ENCODE measurements at places on chromosomes 13 and 19. TPM values are rescaled to one million over a fixed set of nuclear protein-coding genes. Genes with fewer than 3 reads are reported as not detected.

DNA sequence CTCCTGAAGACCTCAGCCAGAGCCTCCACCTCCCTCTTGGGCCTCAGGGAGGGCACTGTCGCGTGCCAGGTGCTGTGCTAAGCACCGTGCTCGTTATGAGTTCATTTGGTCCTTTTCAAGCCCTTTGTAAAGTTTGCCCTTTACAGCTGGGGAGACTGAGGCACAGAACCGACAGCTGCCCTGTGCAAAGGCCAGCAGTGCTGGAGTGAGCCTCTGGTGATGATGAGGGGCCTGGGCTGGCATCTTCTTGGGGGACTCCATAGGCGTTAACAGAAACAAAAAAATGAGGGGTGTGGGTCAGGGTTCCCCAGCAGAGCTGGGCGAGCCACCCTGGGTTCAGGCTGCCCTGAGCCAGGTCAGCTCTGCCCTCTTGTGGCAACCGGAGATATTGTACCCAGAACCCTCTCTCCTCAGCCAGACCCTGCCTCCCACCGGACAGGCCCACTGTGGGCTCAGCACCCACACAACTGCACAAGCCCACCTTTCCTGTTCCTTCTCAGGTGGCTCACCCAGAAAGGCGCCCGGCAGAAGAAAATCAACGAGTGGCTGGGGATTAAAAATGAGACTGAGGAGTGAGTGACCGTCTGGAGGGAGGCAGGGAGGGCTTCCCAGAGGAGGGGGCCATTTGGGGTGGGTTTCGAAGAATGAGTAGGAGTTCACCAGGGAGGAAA is 5.5 kb upstream of the IFI30 start:
- DNase-seq = peak; percentile 61

GRCh38 chr13:111909501-111909900 is 157.4 kb upstream of the SOX1 start:
- DNase-seq = no peak

DNA sequence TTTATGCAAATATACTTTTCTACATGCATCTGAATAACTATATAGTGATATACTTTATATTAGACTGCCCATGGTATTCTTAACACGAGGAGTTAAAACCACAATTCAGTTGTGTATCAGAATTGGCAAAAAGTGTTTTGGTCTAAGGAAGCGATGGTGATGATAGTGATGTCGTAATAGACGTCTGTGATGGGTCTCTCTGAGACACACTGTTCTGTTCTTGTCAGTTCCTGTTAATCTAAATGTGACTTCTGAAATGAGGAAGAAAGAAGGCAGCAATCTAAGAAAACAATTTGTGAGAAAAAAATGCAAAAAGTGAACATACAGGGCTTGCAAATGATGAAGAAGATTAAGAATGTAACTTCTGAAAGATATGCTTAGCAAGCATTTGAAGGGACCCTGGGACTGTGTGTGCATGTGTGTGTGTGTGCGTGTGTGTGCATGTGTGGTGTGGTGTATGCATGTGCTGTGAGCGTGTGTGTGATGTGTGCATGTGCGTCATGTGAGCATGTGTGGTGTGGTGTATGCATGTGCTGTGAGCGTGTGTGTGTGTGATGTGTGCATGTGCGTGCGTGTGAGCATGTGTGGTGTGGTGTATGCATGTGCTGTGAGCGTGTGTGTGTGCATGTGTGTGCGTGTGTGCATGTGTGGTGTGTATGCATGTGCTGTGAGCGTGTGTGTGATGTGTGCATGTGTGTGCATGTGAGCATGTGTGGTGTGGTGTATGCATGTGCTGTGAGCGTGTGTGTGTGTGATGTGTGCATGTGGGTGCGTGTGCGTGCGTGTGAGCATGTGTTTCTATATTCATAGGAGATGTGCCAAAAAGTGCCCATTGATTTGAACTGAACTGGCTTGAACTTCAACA is 131.8 kb downstream of the IRS2 start:
- DNase-seq = no peak

DNA sequence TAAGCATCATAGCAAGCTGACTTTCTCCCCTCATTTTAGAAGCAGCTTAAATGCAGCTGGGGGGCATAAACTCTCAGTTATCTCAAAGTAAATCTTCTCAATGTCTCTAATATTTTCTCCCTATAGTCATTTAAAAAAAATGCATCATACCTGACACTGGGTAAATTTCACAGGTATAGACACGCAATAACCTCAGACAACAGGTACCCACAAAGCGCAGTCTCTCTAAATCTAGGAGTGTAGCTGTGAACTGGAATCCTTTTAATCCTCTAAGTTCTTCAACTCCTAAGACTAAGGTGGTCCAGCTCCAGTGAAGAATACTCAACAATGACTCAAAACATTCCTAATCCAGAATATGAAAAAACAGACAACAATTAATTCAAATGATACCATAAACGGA is 141.2 kb downstream of the MYCBP2 start:
- DNase-seq = no peak

- DNase-seq = no peak
Observed at GRCh38 chr13:73060251-73061160, 1.7 kb downstream of the KLF5 start.

DNA sequence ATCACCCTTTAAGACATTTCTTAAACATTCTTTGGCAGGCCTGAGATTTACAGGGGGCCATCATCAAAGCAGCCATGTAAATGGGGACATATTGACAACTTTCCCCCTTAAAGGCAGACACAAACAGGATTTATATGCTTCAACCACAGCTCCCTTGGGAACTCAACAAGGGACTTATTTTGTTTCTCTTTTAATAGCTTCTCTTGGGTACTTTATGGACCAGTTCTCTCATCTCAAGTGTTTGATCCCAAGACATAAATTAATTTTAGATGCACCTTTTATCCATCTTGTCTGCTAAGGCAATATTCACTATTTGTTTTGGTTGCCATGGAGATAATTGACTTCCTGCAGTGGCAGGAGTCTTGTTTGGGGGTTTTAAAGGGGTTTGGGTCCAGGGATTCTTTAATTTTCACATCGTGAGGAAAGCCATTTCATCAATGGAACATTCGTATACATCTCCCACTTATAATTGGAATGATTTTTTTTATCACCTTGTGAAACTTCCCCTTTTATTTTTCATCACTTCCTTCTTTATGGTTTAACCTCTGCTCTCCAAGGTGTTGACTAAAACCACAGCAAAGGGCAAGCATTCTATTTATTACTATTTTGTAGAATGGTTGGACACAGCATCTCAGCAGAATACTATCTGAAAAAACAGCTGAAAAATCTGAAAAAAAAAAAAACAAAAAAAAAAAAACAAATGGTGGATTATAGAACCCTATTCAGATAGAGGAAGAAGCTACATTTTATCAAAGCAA is 726.0 kb downstream of the DIAPH3 start:
- DNase-seq = no peak

GRCh38 chr13:50594276-50595051 is 249.0 kb downstream of the DLEU7 start:
- peak; percentile 18 for DNase-seq

DNA sequence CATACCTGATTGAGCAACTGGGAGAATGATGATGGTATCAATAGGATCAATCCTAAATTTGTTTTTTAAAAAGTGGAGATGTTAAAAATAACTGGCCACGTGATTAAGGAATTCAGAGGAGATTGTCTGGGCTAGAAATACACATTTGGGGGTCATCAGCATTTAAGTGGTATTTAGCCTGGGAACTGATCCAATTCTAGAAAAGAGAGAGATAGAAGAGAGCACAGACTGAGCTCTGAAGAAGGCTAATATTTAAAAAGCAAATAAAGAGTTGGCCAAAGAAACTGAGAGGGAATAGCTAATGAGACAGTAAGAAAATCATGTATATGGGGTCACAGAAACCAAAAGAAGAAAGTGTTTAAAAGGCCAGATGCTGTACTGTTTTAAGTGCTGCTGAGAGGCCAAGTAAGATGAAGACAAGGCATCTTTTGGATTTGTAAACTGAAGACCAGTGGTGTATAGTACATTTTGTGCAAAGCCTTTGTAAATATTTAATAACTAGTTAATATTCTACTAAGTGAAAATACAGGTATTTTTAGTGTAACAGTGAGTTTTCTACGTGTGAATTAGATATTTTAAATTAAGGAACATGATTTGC is 40.2 kb downstream of the UBL3 start:
- no peak for DNase-seq

SPRED3 gene
- total RNA-seq = 12.0 TPM

DNA sequence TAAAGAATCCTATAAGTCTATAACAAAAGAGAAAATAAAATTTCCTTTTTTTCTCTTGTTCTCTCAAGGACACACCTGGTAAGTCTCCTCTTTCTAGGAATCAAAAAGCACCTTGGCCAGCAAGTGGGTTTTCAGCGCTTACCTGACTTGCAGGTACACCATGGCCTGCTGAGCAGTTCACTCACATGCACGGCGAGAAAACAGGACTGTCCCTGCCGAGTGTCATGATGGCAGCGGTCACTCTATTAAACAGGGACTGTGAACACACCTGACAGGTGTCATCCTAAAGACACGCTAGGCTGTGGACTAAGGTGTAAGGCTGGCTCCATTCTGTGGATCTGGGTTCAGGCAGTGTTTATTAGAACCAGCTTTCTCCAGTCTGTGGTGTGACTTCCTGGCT is 170.2 kb downstream of the TEX29 start:
- no peak for DNase-seq

ACTMAP gene
- 22.7 TPM for total RNA-seq

GRCh38 chr13:31399690-31400089 is 199.9 kb downstream of the B3GLCT start:
- DNase-seq = no peak

GRCh38 chr19:54357381-54357780 is 7.3 kb downstream of the LAIR1 start:
- DNase-seq = no peak

DNA sequence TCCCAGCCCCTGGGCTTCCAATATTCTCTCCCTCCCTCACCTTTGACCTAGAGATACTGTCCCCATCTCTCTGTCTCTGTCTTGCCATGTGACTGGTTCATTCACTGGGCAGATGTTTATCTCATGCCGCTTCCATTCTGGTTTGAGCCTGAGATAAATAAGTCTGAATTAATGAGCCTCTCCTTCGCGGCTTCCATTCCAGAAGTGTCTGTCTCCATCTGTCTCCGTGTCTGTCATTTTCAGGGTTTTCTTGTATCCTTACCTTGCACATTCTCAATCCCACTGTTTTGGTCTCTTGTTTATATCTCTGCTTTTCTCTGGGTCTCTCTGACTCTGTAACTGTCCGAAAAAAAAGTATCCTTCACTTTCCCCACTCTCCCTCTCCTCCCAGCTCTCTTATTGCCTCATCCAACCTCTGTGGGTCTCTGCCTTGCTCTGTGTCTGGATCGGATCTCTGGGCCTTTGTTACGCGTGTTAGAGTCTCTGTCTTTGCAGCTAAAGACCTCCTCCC is 4.3 kb downstream of the SPHK2 start:
- DNase-seq = no peak

GRCh38 chr19:56642711-56643459 is at the start of gene SMIM17:
TSS of gene SMIM17 (plus strand) at chr19:56643159. CDS start at chr19:56645668, 2,509 bp downstream.
- no peak for DNase-seq

DNA sequence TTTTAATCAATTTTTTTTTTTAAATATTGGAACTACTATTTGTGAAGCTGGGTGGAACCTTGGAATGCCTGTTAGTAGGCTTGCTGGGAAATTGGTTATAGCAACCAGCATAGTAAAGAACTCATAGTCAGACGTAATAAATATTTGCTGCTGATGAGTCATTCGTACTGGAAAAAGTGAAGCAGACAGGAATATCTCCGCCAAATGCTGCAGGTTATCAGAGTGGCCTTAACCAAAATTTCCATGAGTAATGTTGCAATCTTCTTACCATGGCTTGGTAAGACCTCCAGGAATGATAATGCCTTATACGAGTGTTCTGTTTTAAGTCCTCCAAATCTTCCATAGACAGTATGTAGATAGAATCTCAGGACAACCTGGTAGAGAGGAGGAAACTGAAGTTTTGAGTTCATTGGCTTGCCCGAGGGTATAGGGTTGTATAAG is 34.2 kb downstream of the MBNL2 start:
- DNase-seq = no peak

DNA sequence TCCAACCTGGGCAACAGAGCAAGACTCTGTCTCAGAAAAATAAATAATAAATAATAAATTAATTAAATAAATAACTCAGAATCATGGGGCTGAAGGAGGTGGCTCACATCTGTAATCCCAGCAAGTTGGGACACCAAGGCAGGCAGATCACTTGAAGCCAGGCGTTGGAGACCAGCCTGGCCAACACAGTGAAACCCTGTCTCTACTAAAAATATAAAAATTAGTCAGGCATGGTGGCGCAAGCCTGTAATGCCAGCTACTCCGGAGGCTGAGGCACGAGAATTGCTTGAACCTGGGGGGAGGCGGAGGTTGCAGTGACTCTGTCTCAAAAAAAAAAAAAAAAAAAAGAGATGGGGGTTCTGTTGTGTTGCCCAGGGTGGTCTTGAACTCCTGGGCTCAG is 7.2 kb downstream of the TMEM38A start:
- DNase-seq = no peak

DNA sequence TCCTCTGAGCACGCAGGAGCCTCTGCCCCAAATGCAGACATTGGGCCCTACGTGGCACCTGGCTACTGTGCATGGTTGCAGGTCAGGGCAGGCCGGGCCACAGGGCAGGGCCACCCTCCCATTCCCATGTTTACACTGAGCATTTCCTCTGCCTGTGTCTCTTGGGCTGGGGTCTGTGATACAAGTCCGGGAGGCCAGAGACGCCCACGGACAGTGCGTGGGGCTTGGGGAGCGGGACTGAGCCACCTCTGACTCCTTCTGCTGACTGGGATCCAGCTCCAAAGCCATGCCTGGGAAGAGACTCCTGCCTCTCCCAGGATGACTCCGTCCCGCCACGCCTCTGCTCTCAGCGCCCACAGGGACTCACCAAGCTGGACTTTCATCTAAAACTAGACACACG is 18.8 kb downstream of the GAS6 start:
- no peak for DNase-seq

GRCh38 chr19:54871696-54872095 is 2.3 kb upstream of the FCAR start:
- DNase-seq = no peak

DNA sequence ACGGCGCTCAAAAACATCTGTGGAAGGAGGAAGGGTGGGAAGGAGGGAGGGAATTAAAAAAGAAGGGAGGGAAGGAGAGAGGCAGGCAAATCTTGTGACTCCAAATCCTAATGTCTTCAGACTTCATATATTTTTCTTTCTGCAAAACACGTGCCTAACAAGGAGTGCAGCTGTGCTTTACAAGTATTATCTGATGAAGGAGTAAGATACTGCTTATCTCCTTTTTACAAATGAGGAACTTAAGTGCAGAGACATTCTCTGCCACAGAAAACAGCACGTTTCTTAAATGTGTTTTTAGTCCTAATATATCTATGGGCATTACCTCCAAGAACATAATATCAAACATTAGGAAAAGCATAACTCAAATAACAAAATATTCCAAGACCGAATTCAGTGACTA is 6.5 kb downstream of the FLT3 start:
- DNase-seq = no peak

DNA sequence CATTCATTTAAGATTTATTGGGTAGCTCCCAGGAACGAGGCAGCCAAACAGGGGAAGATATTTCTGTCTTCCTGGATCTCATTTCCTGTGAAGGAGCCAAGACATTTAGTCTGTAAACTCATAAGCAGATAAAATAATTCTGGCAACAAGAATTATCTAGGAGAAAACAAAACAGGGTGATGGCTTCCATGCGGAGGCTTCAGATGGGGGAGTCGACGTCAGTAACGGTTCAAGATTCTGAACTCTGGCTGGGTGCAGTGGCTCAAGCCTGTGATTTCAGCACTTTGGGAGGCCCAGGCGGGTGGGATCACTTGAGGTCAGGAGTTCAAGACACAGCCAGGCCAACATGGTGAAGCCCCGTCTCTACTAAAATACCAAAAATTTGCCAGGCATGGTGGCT is 1.3 kb downstream of the GNA15 start:
- DNase-seq = no peak

STOML3 gene
- not detected for total RNA-seq

Data from neural crest cell (in vitro differentiated cells).